HS-5 (cell line): ENCODE measurements at places on chromosomes 2 and 18.
A peak's percentile ranks its signal among the peaks of the same experiment; 100 is the strongest.

DNA sequence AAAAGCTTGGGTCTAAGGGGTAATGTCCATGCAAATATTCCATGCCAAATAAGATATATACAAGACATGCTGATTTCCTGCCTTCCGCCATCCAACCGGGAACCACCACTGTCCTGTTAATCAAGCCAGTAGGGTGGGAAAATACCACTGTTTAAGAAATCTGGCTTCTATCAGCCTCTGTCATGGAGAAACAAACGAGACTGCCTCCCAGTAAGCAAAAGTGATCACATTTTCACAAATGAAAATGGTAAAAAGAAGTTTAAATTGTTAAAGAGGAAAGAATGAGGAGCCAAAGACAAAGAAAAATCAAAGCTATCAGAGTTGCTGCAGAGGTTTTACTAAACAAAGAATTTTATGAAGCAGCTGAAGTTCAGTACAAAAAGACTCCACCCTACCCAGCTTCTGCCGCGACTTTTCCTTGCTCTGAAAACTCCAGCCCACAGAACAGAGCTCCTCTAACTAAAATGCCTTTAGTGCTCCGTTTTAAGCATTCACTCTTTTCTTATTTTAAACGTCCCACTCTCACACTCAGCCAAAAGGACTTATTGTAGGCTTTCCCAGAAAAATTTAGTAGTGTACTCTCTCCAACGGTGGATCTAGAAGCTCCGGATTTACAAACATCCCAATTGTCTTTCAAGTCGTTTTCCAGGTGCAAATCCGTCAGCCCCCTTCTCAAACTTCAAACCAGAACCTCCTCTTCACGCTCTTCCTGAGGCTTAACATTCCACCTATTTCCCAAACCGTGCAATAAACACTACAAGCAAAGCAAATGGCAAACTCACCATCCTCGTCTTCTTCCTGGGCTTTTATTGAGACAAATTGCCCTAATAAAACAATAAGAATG is 613 bp downstream of the COL5A2 start:
- DNase-seq = no peak

DNA sequence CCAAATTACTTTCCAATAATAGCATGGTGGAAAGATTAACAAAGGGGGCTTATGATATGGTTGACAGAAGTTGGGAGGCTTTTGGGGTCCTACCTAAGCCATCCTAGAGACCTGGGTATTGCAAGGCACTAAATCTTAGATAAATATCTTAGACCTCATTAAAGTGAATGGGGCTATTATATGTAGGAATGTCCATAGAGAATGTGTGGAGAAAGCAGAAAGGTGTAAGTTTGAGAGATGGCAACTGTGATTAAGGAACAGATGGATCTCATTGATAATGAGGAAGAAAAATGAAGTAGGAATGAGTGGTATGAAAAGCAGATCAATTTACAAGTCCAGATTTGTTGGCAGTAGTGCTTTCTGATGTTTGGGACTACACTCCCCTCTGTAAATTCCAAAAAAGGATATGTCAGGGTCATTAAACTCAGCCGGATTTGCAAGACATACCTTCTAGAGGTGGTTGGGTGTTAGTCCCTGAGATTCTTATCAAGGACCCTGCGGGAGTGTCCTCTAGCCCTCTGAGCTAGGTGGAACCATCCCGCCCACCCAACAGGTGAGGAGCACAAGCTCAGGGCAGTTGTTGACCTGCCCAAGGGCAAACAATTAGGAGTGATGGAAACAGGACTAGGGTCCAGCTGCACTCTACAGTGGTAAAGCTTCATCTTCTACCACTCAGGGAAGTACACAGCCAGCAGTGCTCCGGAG is 12.1 kb downstream of the TCF7L1 start:
- DNase-seq = no peak

GRCh38 chr18:60417946-60418345 is 45.4 kb upstream of the MC4R start:
- DNase-seq = no peak

GRCh38 chr2:20914087-20914486 is 91.2 kb upstream of the LDAH start:
- DNase-seq = no peak

- no peak for DNase-seq
These were observed 85.5 kb upstream of the PGAP1 start for GRCh38 chr2:197011801-197012641.

- no peak for DNase-seq
These were observed 518.2 kb downstream of the NRXN1 start for GRCh38 chr2:50513724-50514123.

DNA sequence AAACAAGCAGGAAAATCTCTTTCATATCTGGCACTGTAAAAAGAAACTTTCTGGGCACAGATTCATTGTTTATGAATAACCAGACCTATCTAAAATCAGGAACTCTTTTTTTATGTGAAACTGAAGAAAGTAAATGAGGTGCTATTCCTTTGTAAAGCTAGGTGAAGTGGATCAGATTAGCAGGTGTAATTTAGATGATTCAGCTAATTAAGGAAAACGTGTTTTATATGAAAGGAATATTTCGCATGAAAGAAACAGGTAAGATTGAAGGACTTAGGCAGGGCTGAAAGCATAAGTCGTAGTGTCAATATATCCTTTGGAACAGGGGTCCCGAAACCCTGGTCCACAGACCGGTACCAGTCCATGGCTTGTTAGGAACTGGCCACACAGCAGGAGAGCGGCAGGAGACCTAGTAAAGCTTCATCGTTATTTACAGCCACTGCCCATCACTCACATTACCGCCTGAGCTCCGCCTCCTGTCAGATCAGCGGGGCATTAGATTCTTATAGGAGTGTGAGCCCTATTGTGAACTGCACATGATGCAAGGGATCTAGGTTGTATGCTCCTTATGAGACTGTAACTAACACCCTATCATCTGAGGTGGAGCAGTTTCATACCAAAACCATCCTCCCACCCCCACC is 20.3 kb upstream of the XIRP2 start:
- DNase-seq = no peak

- DNase-seq = no peak
These were observed 20.7 kb downstream of the NRXN1 start for GRCh38 chr2:51011254-51011653.

DNA sequence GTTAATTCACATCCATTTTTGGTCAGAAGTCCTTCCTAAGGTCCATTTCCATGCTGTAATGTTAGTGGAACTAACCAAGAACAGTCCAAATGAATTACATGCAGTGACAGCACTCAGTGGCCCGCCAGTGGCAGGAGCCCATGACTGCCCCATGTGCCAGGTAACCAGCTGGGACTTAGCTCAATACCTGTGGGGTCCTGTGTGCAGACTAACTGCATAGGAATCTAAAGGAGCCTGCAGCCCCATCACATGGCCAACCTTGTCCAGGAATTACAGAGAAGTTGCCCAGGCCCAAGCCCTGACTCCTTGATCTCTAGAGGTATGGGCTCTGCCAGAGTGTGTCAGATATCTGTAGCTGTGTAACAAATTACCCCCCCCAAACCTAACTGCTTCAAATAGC is 35.4 kb upstream of the GPR17 start:
- no peak for DNase-seq

DNA sequence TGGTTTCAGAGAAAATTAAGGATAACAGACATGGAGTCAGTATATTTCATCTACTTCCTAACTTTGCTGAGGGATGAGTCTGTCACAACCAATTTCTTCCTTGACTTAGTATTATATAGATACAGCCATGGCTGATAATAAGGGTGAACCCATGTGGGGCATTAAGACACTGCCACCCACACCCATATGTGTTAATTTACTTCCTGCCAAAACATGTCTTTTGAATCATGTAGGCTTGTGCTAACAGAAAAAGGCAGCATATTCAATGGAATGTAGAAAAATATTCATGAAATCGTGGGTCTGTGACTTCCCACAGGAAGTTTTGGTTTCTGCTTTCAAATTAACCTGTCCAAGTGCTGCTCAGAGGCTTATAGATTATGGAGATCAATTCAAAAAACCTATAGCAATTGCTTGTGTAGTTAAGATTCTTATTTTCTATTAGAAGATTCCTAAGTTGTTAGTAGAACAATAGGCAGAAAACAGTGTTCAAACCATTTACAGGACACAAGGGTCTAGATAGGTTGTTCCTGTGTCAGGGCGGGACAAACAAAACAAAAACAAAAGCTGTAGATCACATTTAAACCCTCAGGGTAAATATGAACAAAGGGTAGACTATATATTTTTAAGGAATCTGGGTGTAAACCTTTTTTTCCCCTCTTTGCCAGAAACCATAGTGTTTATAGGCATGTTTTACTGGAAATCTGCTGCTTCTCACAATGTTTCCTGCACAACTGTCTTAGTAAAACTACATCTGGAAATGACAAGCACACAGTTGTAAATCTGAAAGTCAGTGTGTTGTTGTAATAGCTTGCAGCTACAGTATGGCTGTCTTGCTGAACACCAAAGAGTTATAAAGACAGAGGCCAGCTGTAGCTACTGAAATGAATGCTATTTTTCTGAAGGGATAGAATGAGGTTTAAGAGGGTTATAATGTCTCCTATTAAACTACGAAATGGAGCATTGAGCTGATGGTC is 691.2 kb downstream of the EPHA4 start:
- DNase-seq = no peak

DNA sequence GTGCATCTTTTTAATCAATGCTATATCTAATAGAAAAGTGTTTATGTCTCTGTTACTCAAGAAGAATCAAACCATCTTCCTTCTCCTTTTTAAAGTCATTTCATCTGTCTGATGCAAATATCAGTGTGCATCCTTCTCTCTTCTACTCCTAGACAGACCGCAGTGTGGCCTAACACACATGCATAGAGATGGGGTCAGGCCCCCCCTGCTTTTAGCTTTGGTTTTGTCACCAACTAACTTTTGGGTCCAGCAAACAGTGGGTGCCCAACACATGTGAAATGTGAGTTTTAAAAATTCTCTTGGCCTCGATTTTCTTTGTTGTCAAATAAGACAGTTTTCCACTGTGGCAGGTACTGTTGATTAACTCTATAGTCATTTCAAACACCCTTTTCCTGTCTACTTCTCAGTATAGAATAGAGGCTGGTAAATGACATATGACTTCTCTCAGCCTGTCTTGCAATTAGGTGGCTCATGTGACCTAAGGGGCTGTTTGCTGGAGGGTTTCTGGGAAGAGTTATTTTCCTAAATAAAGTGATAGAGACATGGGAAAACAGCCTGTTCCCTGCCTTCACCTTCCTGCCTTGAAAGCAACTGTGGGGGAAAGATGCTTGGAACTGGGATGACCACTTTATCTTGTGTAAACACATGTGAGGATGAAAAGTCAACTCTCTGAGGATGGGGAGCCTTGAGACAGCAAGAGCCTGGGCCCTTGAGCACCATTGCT is 65.7 kb upstream of the DARS1 start:
- DNase-seq = no peak

- DNase-seq = no peak
These were observed 104.6 kb downstream of the ITGB1BP1 start for GRCh38 chr2:9318461-9319337.

DNA sequence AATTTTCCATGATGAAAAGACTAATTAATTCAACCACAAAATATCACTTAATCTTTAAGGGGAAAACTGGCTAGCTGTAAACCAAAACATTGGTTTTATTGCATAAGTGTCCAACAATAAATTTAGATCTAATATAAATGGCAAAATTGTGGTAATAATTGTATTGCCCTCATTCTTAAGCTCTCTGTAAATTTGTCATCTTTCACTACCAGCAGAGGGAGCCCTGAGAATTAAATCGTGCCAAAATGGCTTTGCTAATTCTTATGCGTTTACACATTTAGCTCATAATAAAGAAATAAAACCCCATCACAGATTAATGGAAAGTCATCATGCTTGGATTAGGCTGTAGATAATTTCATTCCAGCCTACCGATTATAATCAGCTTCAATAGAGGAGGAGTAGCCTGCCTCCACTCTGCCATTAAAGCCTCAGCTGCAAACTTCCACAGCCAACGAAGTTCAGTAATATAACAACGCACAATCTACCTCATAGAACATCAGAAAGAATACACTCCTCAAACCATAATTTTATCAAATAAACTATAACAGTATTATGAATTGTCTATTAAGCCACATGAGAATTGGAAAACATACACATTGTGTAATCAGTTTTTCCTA is 70.0 kb upstream of the ATP5MC3 start:
- peak; percentile 31 for DNase-seq

GRCh38 chr2:239321596-239322415 is 79.0 kb downstream of the HDAC4 start:
- DNase-seq = no peak

DNA sequence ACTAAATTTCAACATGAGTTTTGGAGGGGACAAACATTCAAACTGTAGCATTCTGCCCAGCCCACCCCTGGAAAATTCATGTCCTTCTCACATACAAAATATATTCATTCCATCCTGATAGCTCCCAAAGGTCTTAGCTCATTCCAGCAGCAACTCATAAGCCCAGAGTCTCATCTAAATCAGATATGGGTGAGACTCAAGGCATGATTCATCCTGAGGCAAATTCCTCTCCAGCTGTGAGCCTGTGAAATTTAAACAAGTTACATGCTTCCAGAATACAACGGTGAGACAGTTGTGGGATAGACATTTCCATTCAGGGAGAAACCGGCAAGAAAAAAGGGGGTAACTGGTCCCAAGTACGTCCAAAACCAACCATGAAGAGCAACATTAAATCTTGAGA is 43.5 kb upstream of the FAHD2A start:
- DNase-seq = peak; percentile 42

DNA sequence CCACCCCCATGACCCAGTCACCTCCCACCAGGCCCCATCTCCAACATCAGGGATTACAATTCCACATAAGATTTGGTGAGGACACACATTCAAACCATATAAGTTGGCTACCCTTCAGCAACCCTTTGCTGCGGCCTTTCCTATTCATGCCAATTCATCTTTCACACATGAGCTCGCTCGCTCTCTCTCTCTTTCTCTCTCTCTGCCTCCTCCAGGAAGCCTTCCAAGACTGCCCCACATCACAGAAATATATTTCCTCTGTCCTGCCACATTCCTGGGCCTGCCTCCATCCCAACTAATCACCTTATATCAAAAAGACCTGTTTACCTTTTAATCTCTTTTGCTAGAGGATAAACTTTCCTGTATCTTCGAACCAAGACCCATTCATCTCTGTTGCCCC is 188.9 kb downstream of the TTC32 start:
- no peak for DNase-seq

- DNase-seq = no peak
These were observed 63.4 kb downstream of the TET3 start for GRCh38 chr2:74048147-74048546.

GRCh38 chr2:64666810-64667438 is 13.2 kb upstream of the SERTAD2 start:
- DNase-seq = no peak

DNA sequence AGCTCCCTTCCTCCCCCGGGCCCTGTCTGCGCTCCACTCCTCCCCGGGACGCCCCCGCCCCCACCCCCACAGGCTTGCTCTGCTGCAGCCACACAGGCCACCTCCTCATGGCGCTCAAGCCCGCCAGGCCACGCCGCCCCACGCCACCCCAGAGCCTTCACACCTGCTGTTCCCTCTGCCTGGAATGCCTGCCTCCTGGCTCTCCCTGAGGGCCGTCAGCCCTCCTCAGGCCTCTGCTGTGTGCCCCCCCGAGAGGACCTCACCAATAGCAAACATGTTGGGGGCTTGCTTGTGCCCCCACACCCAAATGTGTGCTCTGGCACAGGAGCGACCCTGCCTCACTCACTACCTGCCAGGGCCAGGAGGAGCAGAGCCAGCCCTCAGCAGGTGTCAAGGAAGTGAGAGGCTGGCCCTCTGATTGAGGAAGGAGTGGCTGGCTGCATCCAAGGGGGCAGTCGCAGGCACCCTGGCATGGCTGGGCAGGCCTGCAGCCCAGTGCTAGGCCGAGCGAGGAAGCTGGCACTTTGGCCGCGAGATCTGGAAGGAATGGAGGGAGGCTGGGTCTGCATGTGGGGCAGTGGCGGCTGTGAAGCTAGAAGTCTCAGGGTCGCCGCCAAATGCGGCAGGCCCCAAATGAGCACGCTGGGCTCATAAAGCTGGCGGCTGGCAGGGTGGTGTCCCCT is 86.5 kb downstream of the INHBB start:
- no peak for DNase-seq
